ENCODE measurements at places on chromosomes 11 and 22.

- DNase-seq = no peak
These were observed 216.9 kb downstream of the CADM1 start for GRCh38 chr11:115287266-115287665.

GRCh38 chr11:127862406-127862805, 725.0 kb downstream of the ETS1 start:
- no peak for DNase-seq

- peak; percentile 74 for DNase-seq
These were observed 7.9 kb downstream of the C2CD3 start for GRCh38 chr11:74162681-74163467.

DNA sequence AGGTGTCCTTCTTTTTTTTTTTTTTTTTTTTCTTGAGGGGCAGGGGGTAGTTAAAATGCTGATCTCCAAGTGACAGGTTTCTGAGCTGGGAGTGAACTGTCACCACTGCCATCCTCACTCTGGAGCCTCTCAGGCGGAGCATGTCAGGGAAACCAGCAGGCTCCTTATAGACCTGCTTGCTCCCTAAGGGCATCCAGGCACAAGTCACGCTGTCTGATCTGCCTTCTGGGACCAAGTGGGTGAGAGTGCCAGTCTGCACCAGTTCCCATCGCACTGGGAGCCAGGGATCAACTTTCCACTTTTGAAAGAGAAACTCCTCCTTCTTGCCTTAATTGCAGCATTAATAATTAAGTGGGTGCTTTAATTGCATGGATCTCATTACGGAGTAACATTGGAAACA, 537.9 kb upstream of the CADM1 start:
- no peak for DNase-seq

GRCh38 chr22:33913188-33913587, 7.1 kb downstream of the LARGE1 start:
- no peak for DNase-seq

- no peak for DNase-seq
These were observed 347.8 kb upstream of the PLET1 start for GRCh38 chr11:112608509-112608908.

DNA sequence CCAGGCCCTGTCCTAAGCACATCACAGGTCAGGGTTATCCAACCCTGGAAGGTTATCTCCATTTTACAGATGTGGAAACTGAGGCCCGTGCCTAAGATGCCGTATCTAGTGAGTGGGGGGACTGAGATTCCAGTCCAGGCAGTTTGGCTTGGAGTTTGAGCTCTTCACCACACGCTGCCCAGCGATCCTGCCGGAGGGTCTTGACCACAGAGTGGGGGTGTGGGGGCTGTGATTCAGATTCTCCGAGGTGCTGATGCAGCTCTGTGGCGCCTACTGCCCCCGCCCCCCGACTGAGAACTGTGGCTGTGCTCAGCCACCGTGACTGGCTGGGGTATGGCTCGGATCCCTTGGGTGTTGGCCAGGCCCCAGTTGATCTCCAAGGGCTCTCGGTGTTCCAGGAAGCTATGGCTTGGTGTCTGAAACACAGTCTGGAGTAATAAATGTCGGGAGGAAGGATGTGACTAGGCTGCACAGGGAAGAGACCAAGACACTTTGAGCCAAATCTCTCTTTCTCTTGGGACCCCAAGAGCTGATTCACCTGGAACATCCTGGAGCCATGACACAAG, 60.6 kb upstream of the RASD2 start:
- no peak for DNase-seq

- no peak for DNase-seq
These were observed 8.7 kb upstream of the KCNA4 start for GRCh38 chr11:30025396-30026139.

GRCh38 chr22:45645150-45645525, 26.5 kb upstream of the ATXN10 start:
- no peak for DNase-seq

GRCh38 chr11:2928605-2929530, at the start of gene PHLDA2:
PHLDA2 (minus strand) TSS chr11:2929420; CDS start chr11:2929364, 56 bp downstream.
- DNase-seq = peak; percentile 54

- DNase-seq = no peak
These were observed 404.5 kb downstream of the ETS1 start for GRCh38 chr11:128182844-128183243.

DNA sequence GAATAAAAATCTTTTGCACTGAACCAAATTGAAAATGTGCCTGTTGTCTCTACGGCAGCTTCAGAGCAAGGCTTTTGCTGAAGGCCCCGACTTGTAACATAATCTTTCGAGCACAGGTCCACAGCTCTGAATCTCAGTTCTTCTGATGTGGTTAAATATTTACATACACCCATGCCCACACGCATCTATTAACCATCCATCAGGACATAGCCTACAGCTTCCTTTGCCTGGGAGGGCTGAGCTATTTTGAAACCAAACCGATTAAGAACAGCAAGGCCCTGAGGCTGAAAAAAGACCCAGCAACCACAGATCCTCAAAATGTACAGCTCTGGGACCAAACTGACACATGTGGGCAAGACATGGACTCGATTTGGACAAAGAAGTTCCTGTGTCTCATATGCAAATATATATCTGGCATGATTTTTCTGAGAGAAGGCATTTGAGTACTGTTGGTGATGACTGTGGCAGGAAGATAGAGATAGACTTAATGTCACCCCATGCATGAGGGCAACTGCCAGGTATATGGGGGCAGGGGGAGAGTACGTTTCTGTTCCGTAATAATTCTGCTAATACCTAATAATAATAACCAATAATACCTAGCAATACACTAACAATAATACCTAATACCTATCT, 322.7 kb upstream of the PLET1 start:
- DNase-seq = peak; percentile 93

- DNase-seq = peak; percentile 52
These were observed 6.0 kb upstream of the ACR start for GRCh38 chr22:50731811-50732624.

GRCh38 chr11:70243912-70244652, 26.4 kb upstream of the PPFIA1 start:
- DNase-seq = no peak

DNA sequence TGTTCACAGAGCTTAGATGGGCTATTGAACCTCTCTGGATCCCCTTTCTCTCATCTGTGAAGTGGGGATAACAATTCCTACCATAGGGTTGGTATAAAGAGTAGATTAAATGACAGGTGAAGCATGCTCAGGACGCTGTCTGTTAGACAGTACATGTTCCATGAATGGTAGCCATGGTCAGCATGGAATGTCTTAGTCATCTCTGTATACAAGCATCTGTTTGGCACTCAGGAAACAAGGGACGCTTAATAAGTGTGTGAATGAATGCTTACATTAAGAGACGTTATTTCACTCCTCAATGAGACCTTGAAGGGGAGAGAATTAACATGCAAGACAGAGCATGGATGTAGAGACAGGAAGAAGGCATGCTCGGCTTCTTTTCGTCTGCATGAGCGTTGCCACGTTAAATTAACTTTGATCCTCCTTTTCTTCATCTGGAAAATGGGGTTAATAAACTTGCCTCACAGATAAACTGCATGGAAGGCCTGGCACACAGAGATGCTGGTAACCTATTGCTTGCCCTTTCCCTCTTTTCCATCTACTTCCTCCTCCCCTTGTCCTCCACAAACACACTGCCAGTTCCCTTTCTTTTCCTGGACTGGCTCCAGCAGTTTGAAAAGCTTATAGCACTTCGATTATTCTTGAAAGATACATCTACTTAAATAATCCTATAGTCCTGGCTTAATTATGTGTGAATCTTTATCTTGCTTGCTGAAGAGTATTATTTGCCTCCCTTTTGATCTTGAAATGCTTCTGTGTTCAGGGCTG, 267.2 kb upstream of the MTNR1B start:
- DNase-seq = no peak

- no peak for DNase-seq
These were observed 39.6 kb downstream of the ARRB1 start for GRCh38 chr11:75311858-75312288.

DNA sequence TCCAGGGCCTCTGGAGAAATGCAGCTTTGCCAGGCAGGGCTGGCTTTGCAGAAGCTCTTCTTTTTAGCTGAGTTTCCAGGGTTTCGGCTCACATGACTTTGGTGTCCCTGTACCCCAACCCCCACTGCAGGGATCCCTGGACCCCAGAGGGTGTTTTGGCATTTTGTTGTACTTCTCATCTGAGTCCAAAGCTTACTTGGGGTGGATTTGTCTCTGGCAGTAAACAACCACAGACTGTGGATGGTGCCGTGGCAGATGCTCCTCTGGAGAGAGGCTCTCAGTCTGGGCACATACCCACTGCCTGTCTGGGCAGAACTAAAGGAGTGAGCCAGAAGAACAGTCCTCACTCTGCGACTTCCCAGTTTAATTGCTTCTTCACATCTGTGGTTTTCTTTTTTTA, 49.6 kb downstream of the COMMD9 start:
- DNase-seq = no peak

DNA sequence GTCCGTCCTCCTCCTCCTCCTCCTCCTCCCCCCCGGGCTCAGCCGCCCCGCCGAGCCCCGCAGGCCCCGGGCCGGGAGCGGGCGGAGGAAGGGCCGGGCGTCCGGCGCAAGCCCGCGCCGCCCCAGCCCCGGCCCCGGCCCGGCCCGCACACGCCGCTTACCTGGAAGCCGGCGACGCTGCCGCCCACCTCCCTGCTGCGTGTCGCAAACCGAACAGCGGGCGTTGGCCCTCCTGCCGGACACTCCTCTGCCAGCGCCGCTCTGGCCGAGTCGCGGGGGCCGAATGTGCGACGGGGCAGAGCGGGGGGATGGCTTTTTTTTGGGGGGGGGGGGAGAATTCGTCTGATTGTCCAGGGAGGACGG, 1.1 kb downstream of the IGF2 start:
- DNase-seq = no peak

- no peak for DNase-seq
These were observed 4.6 kb downstream of the DKK3 start for GRCh38 chr11:12003815-12004214.

DNA sequence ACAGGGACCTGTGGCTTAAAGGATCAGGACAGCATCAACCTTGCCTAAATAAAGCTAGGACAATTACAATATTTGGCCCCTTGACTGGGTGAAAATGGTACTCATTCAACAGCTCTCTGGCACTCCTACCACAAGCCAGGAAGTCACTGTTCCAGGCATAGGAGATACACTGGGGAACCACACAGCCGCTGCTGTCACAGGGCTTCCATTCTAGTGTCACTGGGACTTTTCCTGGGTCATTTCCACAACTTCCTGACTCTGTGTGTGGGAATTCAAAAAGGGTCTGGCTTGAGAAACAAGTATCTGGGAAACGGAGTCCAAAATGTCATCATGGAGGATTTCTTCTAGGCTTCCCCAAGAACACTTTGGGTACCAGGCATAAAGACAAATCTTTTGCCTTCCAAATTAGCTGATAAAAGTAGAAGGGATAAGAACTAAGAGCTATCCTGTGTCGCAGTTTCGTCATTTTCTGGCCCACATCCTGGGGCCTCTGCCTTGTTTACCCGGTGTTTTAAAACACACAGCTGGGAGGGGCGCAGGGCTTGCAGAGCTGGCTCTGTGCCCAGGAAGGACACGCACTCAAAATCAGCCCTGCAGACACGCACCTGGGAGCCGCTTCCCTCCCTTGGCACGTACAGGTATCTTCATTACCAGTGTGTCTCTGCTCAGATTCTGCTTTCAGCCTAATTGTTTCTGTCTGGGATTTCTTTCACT, 38.0 kb downstream of the TMEM45B start:
- DNase-seq = peak; percentile 23

GRCh38 chr11:2807025-2807681, 78.4 kb downstream of the CDKN1C start:
- DNase-seq = no peak

DNA sequence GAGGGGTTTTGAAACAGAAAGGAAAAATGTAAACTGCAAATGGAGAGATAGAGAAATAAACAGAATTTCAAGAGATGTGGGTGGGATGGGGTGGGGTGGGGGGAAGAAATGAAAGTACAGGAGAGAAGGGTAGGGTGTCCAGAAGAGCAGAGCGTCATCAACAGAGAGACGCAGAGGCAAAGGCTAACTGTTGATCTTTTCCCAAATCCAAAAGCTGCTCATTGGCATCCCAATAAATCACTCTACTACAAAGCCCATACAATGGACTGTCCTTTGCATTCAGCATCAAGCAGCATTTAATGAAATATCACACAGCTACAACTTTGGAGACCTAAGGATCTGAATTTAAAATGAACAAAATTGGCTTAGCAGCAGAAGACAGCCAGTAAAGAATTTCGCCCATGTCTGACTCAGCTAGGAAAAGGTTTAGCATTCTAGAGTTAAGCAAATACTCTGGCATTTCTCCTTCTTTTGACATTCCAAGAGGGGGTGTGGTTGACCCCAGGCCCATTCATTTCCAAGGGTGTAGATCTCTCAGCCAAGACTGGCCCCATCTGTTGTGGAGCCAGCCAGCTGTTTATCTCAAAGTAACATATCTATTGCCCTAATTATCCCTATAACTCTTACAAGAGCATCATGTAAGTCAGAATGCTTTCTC, 1.5 kb downstream of the RAB30 start:
- DNase-seq = no peak

GRCh38 chr11:124277804-124278203, 21.6 kb downstream of the OR8G5 start:
- DNase-seq = no peak

Measured in GM12865 (cell line).